Stimulated activated CD4-positive, alpha-beta T cell treated with anti-CD3 and anti-CD28 coated beads, Interleukin-1b, Interleukin-23, amount 100 ng/mL, for 24 hours (primary cell): ENCODE measurements at places on chromosomes 5 and 9.

DNA sequence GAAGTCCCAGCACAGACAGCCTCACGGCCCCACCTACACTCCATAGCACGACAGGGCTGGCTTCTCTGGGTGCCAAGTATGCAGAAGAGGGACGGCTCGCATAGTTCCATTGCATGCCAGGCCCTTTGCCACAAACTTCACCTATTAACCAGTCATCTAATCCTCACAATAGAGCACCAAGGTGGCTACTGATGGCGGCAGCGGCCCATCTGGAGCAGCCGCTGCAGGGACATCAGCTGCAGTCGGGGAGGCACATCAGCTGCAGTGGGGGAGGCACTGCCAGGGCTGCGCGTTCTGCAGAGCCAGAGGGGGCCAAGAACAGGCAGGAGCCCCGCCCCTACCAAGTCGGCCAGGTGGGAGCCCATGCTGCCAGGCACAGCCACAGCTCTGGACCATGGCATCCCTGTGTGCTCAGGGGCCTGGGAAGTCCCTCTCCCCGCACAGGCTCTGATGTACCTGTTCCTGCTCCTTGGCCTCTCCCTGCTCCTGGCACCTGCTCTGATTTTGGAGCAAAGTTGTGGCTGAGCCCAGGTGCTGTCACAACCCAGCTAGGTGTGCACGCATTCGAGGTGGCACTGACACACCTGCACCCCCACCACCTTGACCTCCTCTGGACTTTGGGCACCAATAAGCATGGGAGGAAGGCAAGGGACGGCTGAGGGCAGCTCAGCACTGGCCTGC is 61.5 kb upstream of the SYNPO start:
- no peak for DNase-seq

GRCh38 chr5:38575476-38575875 is 19.0 kb upstream of the LIFR start:
- no peak for DNase-seq

DNA sequence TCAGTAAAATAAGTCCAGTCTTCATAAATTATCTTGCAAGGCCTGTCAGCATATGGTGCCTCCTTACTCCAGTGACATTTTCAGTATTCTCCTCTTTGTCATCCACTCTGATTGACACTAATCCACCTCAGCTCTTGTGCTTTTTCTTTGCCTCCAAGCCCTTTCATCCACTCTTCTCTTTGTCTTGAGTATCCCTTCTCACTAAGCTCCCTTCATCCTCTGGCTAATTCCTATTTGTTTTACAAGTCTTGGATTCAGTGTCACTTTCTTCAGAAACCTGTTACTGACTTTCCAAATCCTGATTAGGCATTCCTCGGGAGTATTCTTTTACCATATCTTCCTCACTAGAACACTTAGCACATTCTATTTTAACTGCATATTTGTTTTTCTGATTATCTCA is 100.6 kb upstream of the VCAN start:
- DNase-seq: no peak

GRCh38 chr9:136625101-136626065 is 37.3 kb upstream of the EGFL7 start:
- no peak for DNase-seq

DNA sequence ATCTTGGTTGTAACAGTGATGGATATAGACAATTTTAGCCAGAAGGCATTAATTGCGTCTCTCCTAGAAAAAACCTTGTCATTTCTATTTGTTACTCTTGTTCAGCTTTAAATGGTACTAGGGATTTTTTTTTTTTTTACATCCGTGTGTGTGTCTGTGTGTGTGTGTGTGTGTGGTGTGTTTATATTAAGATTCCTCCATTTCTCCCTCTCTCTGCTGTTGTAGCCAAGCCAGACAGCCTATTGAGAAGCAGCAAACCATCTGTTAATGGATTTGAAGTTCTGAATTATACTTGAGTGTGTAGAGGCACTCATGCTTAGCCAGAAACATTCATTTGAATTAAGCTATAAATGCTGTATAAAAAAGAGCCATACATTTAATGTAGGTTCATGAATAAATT is 72.3 kb downstream of the SLF1 start:
- DNase-seq: no peak

DNA sequence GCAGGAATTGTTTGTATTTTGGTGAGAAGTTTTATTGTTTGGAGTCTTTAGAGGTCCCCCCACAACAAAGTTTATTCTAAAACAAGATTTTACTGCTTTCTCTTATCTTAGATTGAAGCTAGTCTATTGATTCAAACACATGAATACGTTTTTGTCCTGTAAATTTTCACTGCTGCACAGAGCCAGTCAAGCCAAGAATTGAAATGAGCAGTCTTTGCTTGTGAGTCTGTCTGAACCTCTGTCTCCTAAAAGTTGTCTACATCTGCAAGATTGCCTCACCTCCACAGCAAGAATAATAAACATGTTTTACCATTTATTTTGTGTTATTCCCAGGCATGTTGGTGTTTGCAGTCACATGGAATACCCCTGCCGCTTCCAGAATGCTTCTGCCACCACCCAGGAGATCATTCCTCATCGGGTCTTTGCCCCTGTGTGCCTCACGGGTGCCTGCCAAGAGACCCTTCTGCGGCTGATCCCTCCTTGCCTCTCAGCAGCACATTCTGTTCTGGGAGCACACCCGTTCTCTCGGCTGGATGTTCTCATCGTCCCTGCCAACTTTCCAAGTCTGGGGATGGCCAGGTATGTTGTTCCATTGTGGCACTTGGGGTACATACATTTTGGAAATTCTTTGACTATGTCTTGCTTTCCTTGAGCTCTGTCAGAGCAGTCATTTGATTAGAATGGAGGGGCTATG is 74.1 kb downstream of the AOPEP start:
- no peak for DNase-seq

DNA sequence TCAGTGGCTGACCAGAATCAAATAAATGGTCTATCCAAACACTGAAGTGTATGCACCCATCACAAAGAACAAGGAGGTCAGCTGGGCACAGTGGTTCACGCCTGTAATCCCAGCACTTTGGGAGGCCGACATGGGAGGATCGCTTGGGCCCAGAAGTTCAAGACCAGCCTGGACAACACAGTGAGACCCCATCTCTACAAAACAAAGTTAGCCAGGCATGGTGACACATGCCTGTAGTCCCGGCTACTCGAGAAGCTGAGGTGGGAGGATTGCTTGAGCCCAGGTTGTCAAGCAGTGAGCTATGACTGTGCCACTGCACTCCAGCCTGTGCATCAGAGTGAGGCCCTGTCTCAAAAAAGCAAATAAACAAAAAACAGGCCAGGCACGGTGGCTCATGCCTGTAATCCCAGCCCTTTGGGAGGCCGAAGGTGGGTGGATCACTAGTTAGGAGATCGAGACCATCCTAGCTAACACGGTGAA is 40.5 kb downstream of the SEMA4D start:
- DNase-seq: no peak

DNA sequence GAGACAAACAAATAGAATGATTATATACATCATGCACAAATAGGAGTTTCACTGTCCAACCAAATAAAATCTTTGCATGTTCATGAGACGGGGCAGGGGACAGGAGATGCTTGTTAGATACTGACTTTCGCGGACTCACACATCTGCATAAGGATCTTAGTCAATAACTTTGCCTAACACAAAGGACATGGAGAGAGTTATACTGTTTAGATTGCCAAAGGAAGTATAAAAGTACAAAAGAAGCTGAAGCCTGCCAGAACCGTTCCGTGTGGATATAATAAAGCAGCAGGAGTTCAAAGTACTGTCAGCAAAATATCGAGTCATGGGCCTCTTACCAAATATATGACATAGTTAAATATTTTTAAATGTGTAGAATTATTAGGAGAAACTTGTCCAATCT is 1148.4 kb downstream of the EFNA5 start:
- DNase-seq: no peak

- no peak for DNase-seq
Observed at GRCh38 chr5:155554500-155554899, 540.9 kb downstream of the KIF4B start.

DNA sequence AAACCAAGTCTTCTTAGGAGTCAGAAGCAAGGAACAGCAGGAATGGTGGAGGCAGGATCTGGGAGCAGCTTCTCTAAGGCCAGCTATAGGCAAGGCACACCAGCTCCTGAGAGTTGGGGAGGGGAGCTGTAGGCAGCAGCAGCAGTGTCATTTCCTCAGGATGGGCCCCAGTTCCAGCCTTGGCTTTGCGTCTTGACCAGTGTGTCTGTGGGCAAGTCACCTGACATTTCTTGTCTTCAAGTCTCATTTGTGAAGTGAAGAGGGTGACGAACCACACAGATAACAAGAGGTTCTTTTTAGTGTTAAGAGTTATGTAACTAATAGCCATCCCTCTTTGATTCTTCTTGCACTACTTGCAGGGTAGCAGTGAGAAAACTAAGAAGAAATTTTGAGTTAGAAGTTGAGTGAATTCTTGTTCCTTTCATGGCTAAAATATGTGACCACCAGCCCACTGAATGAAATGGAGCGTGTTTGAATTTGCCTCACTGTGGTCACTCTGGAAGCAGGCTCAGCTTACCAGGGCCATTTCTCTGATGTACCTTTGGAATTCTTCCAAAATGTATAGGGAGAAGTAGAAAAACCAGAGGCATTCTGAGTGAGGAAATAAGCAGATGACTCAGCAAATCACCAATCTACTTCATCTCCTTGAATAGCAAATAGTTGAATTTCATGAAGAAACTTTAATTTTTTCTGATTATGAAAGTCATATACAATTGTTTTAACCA is 42.4 kb downstream of the RHOBTB3 start:
- DNase-seq: no peak

GRCh38 chr5:3353561-3353960 is 242.1 kb upstream of the IRX1 start:
- no peak for DNase-seq

DNA sequence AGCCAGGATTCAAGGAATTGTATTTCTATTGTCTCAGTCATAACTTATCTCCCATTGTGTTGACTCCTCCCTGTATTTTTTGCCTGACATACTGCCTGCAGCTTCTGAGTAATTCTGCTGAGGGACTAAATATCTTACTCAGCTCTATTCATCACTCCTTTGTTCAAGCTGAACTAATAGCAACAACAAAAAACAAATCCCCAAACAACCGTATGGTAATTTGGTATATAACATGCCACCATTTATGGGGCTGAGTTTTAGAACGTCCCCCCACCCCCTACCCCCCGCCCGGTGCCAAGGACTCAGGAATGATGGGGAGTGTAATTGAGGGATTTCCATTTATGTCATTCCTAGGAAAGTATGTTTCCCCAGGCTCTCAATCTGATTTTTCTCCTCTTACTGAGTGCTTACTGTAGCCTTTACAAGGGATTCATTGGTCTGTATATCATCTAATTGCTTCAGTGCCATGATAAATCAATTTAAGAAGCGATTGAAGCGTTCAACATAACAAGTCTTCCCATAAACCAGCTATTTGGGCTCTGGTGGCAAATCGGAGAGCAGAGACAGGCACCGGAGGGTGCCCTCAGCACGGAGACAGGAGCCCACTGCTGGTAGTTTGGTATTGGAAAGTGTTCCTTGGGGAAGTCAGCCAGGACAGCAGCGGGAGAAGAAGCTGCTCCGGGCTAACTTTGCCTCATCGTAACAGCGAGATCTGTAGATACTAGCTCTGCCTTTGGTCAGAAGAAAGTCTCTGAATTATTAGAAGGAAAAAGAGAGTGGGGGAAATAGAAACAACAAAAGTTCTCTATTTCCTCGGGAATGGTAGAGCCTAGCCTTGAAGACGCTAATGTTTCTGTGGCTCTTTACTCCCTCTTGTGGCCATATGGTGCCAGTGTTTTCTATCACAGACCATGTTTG is 40.7 kb upstream of the HSD17B4 start:
- DNase-seq: no peak

DNA sequence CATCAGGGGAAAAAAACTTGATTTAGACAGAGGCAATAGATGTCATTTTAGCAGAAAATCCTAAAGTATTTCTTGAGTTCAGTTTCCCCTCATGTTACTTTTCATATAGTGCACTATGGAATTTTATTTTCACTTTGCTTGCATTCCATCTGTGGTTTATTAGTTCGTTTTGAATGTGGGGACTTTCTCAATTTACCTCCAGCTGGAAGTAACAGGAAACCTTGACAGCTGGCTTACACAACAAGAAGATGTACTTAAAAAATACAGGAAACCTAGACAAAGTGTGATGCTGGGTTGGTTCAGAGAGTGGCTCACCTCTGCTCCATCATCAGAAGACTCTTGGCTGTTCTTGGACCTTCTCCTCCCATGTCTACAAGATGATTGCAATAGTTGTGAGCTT is 567.0 kb downstream of the CETN3 start:
- DNase-seq: no peak

DNA sequence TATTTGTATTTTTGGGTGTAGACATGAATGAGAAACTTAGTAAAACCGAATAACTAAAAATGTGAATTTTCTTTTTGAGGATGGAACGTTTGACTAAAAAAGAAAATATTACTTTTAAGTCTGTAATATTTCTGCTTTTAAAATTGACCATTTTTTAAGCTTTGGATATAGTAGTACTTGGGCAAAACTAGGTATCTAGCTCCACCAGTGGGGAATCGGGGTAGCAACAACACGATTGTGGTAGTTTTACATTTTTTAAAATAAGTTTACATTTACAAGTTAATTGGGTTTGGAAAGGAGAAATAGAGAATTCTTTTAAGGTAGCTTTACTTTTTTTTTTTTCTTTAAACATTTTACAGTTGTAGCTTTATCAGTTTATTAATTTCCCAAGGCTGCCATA is 154.4 kb downstream of the MAN2A1 start:
- no peak for DNase-seq

GRCh38 chr5:98401656-98402055 is 371.8 kb upstream of the RGMB start:
- no peak for DNase-seq

- no peak for DNase-seq
Observed at GRCh38 chr9:27676827-27677226, 103.5 kb upstream of the C9orf72 start.

DNA sequence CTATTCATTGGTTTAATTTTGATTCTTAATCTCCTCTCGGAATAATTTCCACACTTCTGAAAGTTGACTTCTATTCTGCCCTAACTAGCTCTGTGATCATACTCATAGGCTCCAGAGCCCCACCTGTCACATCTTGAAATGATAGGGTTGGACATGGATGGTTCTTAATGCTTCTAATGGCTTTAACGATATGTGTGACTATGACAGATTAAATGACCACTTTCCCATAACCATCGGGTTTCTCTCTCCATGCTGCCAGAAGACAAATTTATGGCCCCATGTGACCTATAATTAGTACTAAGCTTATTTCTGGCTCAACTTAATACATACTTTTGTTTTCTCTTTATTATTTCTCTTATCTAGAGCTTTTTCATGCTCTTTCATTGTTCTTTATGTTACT is 251.1 kb upstream of the TUT7 start:
- DNase-seq: no peak

DNA sequence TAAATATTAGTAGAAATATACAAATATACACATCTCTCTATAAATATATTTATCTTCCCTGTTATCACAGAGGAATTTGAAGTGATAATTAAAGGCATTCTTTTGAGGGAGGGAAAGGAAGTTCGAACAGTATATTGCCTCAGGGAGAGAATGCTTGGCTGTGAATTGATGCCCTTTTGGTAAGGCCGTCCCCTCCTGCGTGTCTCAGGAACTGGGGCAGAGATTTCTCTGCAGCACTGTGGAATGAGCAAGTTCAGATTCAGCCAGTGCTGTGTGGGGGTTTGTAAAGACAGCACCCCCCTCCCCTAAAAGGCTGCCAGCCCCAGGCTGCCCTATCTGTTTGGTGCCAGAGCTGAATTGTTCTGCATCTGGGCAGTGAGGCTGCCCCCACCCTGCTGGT is 42.0 kb downstream of the UBE2QL1 start:
- no peak for DNase-seq

GRCh38 chr5:151733358-151734063 is 24.9 kb downstream of the ATOX1 start:
- DNase-seq: no peak
